ENCODE measurements at places on chromosomes 5 and 9. TPM values are rescaled to one million over a fixed set of nuclear protein-coding genes. Genes with fewer than 3 reads are reported as not detected.

NEUROG1 gene
- 0.15 TPM for total RNA-seq

RFX3 gene
- 24.8 TPM for total RNA-seq

IL4 gene
- not detected for total RNA-seq

TMEM267 gene
- 16.2 TPM for total RNA-seq

GMCL2 gene
- total RNA-seq = not detected

PCDHGC5 gene
- total RNA-seq = 4.1 TPM

OTP gene
- total RNA-seq = 0.05 TPM

COL15A1 gene
- total RNA-seq = 0.30 TPM

TEK gene
- total RNA-seq = 0.24 TPM

RASGRF2 gene
- 1.5 TPM for total RNA-seq

FCHO2 gene
- 7.7 TPM for total RNA-seq

GPR21 gene
- total RNA-seq = 2.7 TPM

BRD9 gene
- total RNA-seq = 36.5 TPM

DNA sequence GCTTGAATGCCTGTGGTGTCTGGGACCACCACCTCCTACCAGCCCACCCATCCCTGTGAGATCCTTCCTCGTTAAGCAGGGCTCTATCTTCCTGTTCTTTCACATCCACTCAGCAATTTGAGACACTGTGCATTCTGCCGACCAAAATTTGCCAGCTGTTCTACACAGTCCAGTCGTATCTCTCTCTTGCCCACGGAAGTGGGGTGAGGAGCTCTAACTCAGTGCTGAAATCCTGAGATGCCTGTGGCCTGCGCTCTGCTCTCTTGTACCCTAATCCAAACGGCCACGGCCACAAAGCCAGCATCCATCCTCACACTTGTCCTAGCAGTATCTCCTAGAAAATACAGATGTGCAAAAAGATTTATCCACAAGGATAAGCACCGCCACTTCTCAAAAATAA, 97.9 kb downstream of the MVB12B start:
- ATAC-seq = no peak

DNA sequence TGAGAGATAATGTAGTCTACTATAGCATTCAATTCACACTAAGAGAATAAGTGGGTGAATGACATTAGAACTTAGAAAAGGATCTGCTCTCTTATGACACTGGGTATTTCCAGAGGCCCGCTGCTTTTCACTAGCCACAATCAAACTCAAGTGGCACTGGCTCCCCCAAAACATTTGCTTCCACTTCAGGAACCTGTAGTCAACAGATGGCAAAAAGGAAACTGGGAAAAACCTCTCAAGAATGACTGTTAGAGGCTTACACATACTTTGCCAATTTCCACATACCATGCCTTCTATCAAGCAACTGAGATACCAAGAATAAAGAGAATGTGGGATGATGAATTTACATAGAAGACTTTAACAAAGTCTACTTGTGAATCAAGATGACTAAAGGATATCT, 11.2 kb downstream of the POC5 start:
- no peak for ATAC-seq

GRCh38 chr9:117083559-117083958, 331.3 kb downstream of the ASTN2 start:
- ATAC-seq = peak; percentile 63

DNA sequence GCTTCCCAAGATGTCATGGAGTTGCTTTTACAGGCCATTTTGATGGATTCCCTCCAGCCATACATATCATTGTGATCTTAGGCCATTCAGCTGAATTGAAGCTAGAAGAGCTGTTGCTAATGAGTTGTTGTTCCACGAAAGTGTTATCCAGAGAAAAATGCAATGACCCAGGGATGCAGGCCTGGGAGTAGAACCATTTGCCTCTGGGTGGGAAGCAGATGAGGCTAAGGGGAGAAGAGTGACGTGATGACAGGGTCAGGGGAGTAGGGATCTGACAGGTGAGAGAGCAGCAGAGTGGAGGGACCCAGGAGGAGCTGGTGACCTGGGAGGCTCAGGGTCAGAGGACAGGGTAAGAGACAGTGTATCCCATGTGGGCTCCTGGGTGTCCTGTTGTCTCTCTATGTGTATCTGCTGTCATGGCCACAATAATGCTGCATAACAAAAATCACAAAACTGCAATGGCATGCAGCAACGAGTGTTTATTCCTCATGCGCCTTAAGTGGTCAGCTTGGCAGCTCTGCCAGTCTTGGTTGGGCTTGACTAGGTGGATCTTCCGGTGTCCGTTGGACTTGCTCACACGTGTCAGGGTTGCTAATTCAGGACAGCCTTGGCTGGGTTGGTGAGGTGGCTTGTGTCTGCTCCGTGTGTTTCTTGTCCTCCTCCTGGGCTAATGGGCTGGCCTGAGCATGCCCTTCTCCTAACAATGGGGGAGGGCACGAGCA, 90.6 kb downstream of the LIFR start:
- ATAC-seq = no peak

DNA sequence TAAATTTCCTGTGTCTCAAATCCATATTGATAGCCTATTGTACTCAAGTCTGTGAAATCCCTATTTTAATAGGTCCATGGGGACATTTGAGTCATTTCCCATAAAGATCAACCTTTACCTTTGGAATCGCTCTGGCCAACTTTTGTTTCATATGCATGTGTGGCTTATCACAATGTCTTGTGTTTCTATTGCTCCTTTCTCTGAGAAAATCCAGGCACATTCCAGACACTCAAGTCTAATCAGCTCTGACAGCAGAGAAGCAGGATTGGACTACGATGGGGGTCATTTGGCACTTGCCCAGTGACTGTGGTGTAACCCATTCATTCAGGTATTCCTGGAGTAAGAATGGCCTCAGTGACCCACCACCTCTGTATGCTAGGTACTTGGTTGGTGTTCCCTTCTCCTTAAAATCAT, 48.4 kb downstream of the ACTBL2 start:
- no peak for ATAC-seq

DNA sequence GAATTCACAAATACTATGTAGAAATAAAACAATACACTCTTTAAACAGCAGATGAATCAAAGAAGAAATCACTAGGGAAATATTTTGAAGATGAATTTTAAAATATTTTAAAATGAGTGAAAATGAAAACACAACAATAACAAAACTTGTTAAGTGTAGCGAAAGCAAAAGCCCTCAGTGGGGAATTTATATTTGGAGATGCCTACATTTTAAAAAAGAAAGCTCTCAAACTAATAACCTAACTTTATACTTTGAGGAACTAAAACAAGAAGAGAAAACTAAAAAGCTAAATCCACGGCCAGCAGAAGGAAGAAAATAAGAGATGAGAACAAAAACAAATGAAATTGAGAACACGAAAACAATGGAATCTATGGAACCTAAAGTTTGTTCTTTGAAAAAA, 22.7 kb downstream of the SPDL1 start:
- no peak for ATAC-seq

- no peak for ATAC-seq
These were observed 19.5 kb downstream of the FAM163B start for GRCh38 chr9:133589454-133590227.

- no peak for ATAC-seq
These were observed 544 bp upstream of the SNX24 start for GRCh38 chr5:122844910-122845228.

DNA sequence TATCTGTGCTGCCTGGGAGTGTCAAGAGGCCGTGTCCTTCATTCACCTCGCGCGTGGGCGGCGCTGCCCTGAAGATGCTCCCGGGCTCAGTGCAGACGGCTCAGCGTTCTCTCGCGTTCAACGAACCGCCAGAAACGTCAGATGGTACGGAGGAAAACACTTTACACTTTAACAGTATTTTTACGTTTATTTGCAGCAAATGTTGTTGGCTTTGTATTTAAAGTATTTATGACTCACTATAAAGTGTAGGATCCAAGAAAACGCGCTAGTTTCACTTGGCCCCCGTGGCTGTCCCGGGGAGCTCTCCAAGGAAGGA, 544 bp upstream of the ERCC6L2 start:
- peak; percentile 26 for ATAC-seq

- ATAC-seq = peak; percentile 85
These were observed 28.4 kb upstream of the AOPEP start for GRCh38 chr9:94697972-94698581.

DNA sequence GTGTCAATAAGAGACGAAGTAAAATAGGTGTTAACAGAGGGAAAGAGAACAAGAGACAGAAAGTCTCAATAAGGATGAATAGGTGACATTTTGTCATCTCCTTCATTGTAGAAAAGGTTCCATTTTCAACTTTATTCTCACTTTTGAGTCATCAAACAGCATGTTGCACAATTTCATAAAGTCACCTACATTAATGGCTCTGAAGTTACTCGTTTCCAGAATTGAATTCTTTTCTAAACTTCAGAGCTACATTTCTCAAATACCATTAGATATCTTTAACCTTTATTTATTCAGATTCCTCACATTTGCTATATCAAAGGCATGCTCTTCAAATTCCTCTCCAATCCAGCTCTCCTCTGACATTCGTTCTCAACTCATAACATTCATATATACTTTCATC, 13.1 kb downstream of the ADAMTS6 start:
- ATAC-seq = no peak

GRCh38 chr5:5364932-5365331, 57.5 kb upstream of the ICE1 start:
- no peak for ATAC-seq

DNA sequence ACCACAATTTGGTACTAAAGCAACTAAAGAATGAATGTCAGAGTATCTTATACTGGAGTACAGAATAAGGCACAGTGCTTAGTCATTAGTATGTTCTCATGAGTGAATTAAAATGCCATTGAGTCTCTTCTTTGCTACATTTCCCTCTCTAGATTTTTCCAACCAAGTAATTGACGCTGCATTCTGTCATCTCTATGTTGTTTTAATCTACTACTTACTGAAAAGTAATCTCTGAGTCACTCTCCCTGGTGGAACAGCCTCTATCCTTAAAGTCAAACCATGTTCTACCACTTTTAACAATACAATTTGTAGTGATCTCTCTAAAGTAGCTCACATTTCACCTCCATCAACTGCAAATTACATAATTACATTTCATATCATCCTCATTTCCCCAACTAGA, 495.1 kb downstream of the CDH18 start:
- ATAC-seq = no peak

DNA sequence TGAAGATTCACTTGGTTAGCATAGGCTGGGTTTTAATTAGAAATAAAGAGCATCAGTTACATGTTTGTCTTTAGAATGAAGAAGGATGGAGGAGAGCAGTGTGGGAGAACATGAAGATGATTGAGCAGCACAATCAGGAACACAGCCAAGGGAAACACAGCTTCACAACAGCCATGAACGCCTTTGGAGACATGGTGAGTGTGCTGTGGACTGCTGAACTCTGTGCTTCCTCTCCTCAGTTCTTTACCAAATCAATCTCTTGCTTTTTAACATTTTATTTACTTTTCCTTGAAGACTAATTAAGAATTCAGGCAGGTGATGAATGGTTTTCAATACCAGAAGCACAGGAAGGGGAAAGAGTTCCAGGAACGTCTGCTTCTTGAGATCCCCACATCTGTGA, 38.2 kb upstream of the SPATA31E1 start:
- no peak for ATAC-seq

- ATAC-seq = no peak
These were observed 19.5 kb upstream of the ERCC6L2 start for GRCh38 chr9:95855961-95856360.

- ATAC-seq = no peak
These were observed 42.8 kb downstream of the WDR41 start for GRCh38 chr5:77449277-77449676.

- no peak for ATAC-seq
These were observed 39.8 kb downstream of the ADRA1B start for GRCh38 chr5:159956074-159956473.

DNA sequence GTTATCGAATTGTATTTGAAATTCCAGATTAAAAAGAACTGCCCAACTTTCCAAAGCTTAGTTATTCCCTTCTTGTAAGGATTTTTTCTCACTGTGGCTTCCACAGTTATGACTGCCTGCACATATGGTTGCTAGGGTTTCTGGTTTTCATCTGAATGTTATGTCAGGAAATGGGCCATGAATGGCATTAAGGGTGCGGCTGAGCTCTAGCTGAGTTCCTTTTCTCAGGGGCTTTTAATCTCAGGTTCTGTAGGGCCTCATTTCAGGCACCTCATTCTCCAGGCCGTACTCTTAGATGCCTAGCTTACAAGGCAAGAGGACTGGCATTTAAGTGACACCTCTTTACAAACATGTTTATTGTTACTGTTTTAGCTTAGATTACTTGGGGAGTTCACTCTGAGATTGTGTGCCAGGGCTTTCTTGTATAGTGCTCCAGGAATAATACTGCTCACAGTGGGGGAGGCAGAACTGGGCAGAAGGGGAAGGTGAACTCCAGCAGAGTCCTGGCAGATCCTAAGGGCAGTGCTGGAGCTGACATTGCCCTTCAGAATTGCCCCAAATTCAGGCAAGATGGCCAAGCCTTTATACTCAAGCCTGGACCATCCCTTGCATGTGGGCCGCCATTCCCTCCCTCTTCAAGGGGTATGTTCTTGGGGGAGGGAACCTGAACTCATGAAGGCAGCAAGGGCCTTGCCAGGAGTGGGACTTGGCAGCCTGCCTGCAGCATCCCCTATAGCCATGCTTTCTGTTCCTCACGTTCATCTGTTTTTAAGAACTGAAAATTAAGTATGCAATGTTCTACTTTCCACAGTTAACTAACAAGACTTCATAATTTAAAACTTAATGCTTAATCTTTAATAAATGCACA, 111.5 kb downstream of the KDM4C start:
- ATAC-seq = no peak
